Thoracic aorta (tissue), 2 donors: ENCODE measurements at places on chromosomes 5 and 9. TPM values are rescaled to one million over a fixed set of nuclear protein-coding genes. Genes with fewer than 3 reads are reported as not detected.

DNA sequence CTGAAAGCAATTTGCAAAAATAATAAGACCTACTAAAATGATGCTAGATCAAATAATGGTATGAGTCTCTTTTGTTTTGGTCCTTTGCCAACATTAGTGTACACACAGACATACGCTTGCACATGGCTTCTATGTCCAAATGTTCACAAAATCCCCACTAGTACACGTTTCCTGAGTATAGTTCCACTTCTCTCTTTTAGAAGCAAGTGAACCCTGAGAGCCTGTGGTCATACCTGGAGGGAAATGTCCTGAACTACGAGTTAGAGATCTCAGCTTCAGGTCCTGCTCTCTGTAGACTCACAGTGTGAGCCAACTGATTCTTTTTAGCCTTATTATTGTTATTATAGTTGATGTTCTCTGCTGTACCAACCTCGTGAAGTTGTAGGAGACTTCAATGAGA, 47.3 kb upstream of the ACTBL2 start:
- no peak overlapping the region for H3K4me3 ChIP-seq
- no peaks in the 10 kb centered on the region for H3K36me3 ChIP-seq
- H3K4me1 ChIP-seq = no peaks in the 10 kb centered on the region
- DNase-seq = no peak

GRCh38 chr5:68378204-68378820, 162.8 kb downstream of the PIK3R1 start:
- no peak for DNase-seq
- H3K27ac ChIP-seq = peak overlapping the region; percentile 24
- H3K4me1 ChIP-seq = peaks cover 21% of the 10 kb centered on the region
- H3K36me3 ChIP-seq = no peaks in the 10 kb centered on the region

Gene FOXD4
- 0.28 TPM for total RNA-seq

Gene KCNV2
- total RNA-seq = not detected

GRCh38 chr9:95143591-95144561, 173.6 kb downstream of the FANCC start:
- H3K4me1 ChIP-seq = peaks cover 4% of the 10 kb centered on the region
- H3K36me3 ChIP-seq = no peaks in the 10 kb centered on the region
- H3K27me3 ChIP-seq = no peaks in the 10 kb centered on the region
- no peak overlapping the region for H3K4me3 ChIP-seq

GRCh38 chr5:151086905-151087360, 6.1 kb upstream of the TNIP1 start:
- DNase-seq = no peak
- H3K27ac ChIP-seq = peak overlapping the region; percentile 38
- H3K4me1 ChIP-seq = peaks cover 37% of the 10 kb centered on the region
- no peaks in the 10 kb centered on the region for H3K27me3 ChIP-seq
- H3K36me3 ChIP-seq = no peaks in the 10 kb centered on the region

Gene RFX3
- 2.6 TPM for total RNA-seq

Gene SLC34A3
- not detected for total RNA-seq

Gene SPATA31E1
- total RNA-seq = not detected

Gene OR1J2
- total RNA-seq = not detected

Gene HEXB
- total RNA-seq = 139 TPM

GRCh38 chr9:2419347-2419746, 202.2 kb upstream of the VLDLR start:
- no peak for DNase-seq
- H3K27ac ChIP-seq = no peak overlapping the region
- no peaks in the 10 kb centered on the region for H3K4me1 ChIP-seq
- H3K36me3 ChIP-seq = no peaks in the 10 kb centered on the region
- no peak overlapping the region for H3K4me3 ChIP-seq

GRCh38 chr5:54066433-54066832, 243.9 kb downstream of the ARL15 start:
- no peak overlapping the region for H3K4me3 ChIP-seq
- H3K36me3 ChIP-seq = no peaks in the 10 kb centered on the region
- H3K27ac ChIP-seq = no peak overlapping the region
- H3K27me3 ChIP-seq = no peaks in the 10 kb centered on the region
- DNase-seq = no peak
